ENCODE measurements at places on chromosomes 16 and 17. TPM values are rescaled to one million over a fixed set of nuclear protein-coding genes. Genes with fewer than 3 reads are reported as not detected.

The KRT40 gene
- total RNA-seq = not detected

DNA sequence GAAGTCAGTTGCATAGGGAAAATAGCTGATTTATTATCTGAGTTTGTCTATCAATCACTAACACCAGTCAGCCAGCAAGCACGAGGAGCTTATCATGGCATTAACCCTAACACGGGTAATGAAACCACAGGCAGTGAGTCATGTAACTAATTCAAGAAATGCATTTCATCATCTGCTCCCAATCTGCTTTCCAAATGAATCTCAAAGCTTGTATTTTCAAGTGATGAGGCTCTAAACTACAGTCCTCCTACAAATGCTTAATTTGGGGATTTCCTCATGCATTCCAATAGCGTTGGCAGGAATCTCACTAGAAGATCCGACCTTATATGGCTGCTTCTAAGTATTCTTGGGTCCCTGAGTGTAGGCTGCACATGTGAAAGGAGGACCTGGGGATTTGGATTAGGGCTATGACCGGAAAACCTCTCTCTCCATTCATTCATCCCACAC, 118.4 kb upstream of the HSBP1 start:
- peak; percentile 83 for DNase-seq

The CCL8 gene
- total RNA-seq = not detected

DNA sequence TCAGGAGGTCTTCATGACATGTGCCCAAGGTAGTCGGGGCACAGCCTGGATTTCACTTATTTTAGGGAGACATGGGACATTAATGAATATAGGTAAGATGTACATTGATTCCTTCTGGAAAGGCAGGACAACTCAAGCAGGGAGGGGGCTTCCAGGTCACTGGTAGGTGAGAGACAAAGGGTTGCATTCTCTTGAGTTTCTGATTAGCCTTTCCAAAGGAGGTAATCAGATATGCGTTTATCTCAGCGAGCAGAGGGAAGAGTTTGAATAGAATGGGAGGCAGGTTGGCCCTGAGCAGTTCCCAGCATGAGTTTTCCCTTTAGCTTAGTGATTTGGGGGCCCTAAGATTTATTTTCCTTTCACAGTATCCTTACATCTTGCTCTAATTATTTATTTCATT, 443.8 kb upstream of the EEF2KMT start:
- DNase-seq = no peak

The RPH3AL gene
- total RNA-seq = 6.0 TPM

DNA sequence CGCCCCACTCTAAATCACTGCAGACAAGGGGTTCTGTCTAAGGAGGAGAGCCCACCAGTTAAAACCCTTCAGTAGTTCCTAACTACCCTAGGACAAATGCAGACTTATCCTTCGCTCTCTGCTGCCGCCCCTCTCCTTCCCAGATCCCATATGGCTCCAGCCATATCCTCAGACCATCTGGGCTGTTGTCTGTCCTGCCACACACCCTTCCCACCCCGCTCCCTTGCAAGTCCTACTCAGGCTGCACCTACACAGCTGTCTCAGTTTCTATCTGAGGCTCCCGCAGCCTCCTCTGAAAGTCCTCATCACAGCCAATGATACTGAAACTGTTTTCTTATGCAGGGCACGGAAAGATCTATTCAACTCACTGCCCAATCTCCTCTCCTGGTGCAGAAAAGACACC, 720 bp upstream of the BCKDK start:
- no peak for DNase-seq

DNA sequence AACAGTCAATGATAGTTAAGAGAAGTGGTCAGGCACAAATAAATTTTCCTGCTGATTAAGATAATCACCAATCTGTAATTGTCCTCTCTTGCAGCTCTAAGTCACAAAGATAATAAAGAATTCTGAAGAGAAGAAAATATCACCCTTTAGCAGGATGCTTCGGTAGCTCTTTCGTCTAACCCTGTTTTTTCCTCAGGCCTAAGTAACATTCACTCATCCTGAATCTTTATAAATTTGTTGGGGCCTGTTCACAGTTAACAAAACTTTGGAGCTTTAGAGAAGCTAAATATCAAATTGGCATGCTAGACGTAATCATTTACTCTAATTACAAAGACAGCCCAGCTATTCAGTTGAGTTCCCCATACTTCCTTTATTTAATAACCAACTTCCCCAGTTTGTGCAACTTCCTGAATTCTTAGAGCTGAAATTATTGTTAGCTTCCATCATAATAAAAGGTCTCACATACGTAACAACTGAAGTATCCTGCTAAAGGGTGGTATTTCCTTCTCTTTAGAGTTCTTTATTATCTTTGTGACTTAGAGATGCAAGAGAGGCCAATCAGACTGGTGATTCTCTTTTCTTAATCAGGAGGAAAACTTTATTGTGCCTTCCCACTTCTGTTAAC, 118.6 kb downstream of the TANGO6 start:
- no peak for DNase-seq

DNA sequence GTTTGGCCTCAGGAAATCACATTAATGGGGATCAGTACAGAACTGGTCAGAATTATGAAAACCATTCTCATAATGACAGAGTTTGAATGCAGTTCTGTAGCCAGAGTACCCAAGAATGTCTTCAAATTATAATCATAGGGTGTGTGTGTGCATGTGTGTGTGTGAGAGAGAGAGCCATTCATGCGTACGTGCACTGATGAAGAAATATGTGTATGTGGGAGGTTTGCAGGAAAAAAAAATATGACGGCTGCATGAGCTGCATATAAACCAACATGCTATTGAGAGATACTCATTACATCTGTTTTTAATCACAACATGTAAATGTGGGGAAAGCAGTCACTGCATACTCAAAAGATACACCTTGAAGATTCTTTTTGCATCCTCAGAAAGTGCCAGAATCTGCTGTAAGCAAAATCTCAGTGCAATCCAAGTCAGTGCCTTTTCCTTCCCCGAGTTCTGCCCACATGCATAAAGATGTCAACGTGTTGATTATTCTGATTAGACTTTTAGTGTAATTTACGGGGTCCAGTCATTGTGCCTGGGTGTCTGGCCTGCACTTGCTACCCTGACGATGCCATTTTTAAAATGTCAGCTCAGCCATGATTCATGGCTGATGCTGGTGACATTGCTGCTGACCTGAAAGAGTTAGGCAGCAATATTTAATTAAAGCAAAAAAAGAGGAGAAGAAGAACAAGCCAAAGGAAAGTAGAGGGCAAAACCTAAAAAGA, 378.7 kb upstream of the ZFHX3 start:
- DNase-seq = no peak

GRCh38 chr17:44652727-44653126, 3.5 kb upstream of the MEIOC start:
- no peak for DNase-seq

DNA sequence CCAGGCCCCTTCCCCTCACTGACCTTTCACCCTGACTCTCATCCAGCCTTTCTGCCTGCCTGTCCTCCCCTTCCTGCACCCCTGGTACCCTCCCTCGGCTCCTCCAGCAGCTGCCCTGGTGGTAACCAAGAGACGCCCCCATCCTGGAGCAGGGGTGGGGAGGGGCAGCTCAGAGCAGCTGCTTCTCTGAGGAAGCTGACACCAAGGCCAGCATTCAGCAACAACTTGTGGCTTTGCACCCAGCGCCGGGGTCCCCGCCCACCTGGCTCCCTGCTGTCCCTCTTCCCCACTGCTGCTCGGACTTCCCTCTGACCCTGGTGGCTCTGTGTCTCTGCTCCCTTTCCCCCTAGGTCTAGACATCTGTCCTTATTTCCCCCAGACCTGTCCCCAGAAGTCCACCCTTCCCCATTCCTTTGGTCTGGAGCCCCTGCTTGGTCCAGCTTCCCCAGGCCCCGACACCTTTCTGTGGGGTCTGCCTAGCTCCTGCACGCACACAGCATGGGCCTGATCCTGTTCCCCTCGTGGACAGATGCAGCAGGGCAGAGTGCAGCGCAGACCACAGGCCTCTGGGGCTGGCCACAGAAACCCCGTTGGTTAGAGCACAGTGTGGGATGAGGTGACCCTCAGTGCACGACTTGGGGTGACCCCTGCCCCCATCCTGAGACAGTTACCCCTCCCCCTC, 1.2 kb upstream of the ATP2A1 start:
- DNase-seq = no peak

GRCh38 chr17:78276098-78276887, 44.9 kb downstream of the TMEM235 start:
- no peak for DNase-seq

- DNase-seq = peak; percentile 61
Measured at GRCh38 chr16:85321509-85322271, 209.4 kb upstream of the CIBAR2 start.

GRCh38 chr16:1982013-1982433, 754 bp upstream of the NOXO1 start:
- DNase-seq = no peak

- DNase-seq = no peak
Measured at GRCh38 chr16:3881499-3881990, 1.0 kb upstream of the CREBBP start.

DNA sequence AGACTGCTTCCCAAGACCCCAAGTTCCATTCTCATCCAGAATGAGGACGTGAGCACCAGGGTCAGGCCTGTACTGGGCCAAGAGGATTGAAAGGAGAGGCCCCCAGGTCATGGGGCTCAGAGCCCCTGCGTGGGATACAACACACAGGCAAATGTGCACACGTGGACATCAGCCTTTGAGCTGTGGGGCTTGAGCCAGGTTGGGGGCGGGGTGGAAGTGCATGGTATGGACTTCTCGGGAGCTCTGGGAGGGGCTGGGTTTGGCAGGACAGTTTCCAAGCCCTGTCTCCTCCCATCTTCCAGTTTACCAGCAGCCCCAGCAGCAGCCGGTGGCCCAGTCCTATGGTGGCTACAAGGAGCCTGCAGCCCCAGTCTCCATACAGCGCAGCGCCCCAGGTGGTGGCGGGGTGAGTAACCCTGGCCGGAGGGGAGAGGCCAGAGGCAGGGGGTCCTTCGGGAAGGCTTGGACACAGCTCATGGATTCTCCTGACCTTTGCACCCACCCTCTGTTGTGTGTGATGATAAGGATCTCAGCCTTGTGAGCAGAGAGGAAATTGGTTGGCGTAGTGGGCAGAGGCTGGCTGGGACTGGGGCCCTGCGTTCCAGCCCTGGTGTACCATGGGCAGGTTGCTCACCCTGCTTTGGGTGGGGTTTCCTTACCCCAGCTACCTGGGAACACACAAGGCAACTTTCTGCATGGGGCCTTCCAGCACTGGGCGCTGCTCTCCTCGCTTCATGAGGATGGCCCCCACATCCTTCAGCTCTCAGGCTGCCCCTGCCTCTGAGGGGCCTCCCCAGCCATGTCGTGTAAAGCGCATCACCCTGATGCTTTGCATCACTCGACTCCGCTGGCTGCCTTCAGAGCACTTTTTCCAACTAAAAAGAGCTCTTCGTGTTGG, 10.4 kb upstream of the LASP1NB start:
- no peak for DNase-seq

DNA sequence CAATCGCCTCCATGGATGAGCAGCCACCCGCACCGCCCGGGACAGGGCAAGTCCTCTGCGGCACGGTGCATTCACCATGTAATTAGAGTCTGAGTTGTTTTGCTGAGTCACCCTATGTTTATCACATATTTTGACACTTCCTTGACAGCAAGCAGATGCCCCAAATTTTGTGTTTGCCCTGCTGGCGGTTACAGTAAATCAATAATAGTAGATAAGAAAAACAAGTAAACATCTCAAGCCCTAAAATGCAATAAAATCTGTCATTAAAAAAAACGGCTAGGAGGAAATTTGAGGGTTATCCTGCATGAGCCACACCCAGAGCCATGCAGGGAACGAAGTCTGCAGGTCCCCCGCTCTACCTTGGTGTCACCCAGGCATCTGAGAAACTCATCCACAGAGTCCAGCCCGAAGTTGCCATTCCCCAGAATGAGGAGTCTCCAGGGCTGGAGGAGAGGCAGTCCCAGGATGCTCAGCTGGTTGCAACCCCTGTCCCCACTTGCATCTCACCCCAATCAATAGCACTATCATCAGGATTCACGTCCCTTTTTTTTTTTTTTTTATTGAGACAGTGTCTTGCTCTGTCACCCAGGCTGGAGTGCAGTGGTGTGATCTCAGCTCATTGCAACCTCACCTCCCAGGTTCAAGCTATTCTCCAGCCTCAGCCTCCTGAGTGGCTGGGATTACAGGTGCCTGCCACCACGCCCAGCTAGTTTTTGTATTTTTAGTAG, 16.5 kb upstream of the ST6GALNAC1 start:
- peak; percentile 51 for DNase-seq

GRCh38 chr16:29009050-29009837, 24.4 kb downstream of the LAT start:
- no peak for DNase-seq

The UTS2R gene
- total RNA-seq = not detected

DNA sequence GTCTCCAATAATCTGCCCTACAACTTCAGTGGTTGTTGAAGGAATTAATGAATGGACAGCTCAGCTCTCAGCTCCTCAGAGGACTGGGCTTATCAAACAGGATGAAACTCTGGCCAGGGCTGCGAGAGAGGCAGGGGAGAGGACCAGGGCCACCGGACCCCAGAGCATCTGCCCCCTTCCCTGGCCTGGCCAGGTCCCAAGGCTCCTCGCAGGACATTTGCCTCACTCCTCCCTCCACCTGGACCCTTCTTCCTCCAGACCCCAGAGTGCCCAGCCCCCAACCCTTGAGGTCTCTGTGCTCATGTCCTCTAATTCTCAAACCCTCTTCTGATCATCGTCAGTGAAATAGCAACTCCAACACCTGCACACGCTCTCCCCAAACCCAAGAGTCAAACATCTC, 3.7 kb downstream of the CD300C start:
- no peak for DNase-seq

DNA sequence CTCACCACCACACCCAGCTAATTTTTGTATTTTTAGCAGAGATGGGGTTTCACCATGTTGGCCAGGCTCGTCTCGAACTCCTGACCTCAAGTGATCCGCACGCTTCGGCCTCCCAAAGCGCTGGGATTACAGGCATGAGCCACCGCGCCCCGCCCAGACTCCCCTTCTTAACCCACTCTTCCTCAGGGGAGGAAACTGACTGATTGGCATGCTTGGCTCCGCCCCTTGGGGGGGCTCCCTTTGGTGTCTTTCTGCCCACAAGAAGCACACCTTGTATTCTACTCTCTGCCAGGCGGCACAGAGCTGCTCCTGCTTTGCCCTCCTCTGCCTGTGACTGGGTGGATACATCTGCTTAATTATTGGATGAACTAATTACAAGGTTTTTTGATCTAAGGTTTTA, 4.7 kb upstream of the ASGR2 start:
- no peak for DNase-seq

The SLC35G6 gene
- total RNA-seq = not detected

DNA sequence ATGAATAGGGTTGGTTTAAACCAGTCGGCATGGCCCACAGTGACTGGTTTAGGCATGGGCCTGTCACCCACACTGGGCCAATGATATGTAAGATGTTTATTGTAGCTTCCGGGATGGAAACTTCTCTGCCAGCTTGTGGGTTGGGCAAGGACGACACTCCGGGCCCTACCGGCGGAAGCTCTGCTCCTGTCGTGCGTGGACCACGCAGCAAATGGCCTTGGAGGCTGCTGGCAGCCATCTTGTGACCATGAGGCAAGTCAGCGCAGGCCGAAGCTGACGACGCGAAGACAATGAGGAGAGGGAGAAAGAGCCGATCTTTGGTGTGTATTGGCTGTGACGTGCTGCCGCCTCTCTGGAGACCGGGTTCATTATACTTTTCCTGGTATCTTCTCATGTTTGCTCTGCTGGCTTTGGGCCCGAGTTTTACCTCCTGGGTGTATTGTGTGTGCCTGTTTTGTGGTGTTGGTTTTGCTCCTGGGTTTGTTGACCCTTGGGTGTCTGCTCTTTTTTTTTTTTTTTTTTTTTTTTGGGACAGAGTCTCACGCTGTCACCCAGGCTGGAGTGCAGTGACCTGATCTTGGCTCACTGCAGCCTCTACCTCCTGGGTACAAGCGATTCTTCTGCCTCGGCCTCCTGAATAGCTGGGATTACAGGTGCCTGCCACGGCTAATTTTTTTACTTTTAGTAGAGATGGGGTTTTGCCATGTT, 15.4 kb downstream of the SLC25A10 start:
- DNase-seq = no peak

The UMOD gene
- total RNA-seq = not detected
